Stimulated activated CD4-positive, alpha-beta T cell treated with anti-CD3 and anti-CD28 coated beads, Interleukin-1b, Interleukin-23, amount 100 ng/mL, for 1 hour (primary cell): ENCODE measurements at places on chromosomes 7 and 10.

DNA sequence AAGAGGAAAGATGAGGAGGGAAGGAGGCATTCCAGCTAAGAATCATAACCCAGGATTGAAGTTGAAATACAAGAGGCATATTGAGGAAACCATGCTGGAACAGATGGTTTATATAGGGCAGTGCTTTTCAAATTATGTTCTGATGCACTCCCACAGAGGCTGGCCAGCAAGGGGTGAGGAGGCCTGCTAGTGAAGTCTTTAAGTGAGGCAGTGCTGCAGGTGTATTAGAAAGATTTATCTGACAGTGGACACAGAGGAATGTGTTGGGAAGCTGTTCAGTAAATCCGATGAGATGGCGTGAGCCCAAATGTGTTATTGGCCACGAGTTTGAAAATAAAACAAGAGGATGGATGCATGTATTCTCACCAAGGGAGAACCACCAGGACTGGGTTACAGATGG lies 28.6 kb downstream of the REEP3 start:
- no peak for DNase-seq

GRCh38 chr7:121411597-121411979 lies 15.5 kb upstream of the FAM3C start:
- no peak for DNase-seq

DNA sequence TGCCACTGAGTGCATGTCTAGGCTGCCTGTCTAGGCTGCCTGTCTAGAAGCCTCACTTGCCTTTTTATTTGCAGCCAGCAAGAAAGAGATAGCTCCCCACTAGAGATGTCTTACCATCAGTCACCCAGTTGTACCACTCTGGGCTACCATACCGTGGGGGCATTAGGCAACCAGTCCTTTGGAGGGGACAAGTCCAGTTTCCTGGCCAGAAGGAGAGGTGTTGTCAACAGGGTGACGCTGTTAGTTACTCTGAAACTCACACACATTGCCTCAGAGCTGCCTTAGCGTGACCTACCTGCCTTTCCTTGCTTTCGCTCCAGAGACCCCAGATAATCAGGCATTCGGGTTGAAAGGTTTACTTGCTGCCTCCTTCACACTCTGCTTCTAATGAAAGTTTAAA lies 155.4 kb downstream of the CELF2 start:
- DNase-seq, result no peak

DNA sequence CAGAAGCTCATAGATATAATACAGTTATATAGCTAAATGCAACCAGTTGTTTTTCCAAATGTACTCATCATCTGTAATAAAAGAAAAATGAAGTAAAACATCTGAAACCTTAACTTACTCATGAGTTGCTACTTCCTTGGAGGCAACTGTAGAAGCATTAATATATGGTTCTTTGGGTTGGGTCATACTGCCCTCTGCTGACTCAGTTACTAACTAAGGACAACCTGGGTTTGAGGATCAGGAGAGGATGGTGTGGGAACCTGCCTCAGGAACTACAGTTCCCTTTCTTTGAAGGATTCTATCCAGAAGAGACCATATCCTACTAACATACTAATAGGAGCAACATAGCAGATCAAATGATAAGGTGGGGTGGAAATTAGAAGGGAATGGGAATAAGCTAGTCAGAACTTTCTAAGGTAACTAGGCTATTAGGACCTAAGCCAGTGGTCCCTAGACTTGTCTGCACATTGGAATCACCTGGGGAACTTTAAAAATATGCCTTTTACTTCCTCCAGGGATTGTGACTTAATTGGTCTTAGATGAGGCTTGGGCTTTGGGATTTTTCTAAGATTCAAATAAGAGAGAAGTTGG lies 20.7 kb downstream of the COX15 start:
- no peak for DNase-seq

- DNase-seq, result no peak
Observed at GRCh38 chr7:93948106-93948505, 26.6 kb downstream of the GNG11 start.

GRCh38 chr10:116286626-116287200 lies 13.7 kb upstream of the GFRA1 start:
- no peak for DNase-seq

DNA sequence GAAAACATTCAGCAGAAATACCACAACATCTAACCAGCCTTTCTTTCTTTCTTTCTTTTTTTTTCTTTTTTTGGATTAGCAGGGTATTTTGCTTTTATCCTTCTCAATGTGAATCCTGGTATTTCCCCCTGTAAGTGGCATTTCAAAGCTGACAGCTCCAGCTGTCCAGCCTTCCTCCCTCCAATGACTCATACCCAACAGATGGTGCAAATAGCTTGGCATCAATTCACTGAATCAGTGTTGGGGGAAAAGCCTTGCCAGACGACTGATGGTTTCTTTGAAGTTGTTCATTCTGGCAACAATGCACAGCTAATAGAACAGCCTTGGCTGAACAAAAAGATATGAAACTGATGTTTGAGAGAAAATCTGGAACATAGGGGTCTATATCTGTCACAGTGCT lies 316.8 kb upstream of the STEAP1 start:
- no peak for DNase-seq

DNA sequence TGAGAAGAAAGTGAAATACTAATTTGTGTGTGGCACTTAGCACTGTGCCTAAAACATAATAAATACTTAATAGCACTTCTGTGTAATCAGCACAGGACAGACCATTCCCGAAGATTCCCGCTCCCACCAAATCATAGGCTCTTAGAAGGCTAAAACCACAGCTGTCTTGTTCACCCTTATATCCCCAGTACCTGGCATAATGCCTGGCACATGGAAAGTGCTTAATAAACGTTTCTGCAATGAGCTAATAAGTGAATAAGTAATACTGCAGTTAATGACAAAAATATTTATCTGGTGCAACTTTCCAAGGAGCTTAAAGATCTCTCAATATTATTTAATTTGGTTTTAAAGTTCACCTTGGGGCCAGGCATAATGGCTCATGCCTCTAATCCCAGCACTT lies 43.2 kb downstream of the MTURN start:
- DNase-seq, result no peak

DNA sequence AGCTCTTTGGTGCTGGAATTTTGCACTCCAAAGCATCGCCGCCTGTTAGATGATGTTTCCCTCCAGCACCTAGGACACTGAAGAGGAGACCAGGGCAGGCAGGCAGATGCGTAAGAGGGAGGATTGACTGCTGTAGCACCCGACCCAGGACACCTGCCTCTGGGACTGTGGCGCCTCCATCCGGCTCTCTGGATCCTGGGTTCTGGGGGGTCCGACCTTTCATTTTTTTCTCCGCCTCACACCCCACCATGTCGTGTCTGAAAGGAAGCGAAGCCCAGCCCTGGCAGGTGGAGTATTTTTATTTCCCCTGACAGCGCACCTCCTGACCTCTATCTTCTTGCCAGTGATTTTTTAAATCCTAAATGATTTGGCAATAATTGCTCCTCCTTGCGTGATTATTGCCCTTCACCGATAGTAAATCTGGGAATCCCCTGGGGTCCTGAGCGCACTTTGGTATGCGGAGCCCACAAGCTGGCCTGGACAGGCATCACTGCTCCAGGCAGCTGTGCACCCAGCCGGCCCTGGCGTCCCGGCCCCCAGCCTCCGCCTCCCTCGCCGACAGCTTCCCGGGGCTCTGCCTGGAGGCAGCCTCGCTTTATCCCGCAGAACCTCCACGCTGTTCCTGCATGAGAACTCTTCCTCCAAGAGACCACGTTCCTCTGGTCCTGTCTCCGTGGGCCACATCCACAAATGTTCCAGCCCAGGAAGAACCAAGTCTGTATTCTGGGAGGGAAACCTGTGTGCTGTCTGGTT lies 48.4 kb downstream of the LHPP start:
- no peak for DNase-seq
